ENCODE measurements at places on chromosomes 7 and 10. TPM values are rescaled to one million over a fixed set of nuclear protein-coding genes. Genes with fewer than 3 reads are reported as not detected.

DNA sequence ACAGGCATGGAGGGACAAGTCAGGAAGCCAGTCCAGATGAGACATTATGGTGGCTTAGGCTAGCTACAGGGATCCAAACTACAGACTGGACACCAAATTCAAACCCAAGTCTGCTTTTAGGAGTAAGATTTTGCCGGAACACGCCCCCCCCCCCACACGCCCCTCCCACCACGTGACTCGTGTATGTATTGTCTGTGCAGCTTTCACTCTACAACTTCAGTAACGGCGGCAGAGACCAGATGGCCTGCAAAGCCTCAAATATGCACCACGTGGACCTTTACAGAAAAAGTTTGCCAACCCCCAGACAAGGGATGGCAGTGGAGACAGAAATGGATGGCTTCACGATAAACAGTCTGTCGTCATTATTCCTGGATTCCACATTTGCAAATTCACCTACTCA is 14.5 kb downstream of the HIPK2 start:
- peaks cover 50% of the 10 kb centered on the region for H3K4me1 ChIP-seq
- H3K4me3 ChIP-seq, result no peak overlapping the region
- H3K36me3 ChIP-seq, result no peaks in the 10 kb centered on the region
- no peaks in the 10 kb centered on the region for H3K27me3 ChIP-seq

DNA sequence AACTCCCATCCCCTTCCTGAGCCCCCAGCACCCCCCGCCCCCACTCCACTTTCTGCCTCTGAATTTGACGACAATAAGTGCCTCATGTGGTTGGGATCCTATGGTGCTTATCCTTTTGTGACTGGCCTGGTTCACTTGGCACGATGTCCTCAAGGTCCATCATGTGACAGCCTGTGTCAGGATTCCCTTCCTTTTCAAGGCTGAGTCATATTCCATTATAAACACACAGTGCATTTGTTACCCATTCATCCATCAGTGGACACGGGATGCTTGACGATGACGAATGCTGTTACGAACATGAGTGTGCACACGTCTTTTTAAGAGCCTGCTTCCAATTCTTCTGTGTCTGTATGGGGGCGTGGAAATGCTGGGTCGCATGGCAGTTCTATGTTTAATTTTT is 26.7 kb downstream of the SHH start:
- H3K36me3 ChIP-seq, result peaks cover 30% of the 10 kb centered on the region
- no peak overlapping the region for H3K4me3 ChIP-seq
- H3K27me3 ChIP-seq, result peaks cover 8% of the 10 kb centered on the region
- no peak for DNase-seq
- peaks cover 7% of the 10 kb centered on the region for H3K4me1 ChIP-seq

DNA sequence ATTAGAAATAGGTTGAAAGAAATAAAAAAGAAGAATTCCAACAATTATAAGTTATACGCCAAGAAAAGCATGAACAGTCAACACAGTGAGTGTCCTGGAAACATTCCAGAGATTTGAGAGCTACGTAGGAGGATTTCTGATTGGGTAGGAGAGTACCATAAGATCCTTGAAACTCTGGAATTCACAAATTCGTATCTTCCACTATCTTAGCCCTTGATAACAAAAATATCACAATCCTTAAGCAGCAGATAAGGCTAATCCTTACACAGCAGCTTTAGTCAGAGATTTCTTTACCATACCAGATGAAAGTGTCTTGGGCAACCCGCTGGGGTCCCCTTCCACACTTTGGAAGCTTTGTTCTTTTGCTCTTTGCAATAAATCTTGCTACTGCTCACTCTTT is 8.2 kb downstream of the TPK1 start:
- no peaks in the 10 kb centered on the region for H3K36me3 ChIP-seq
- no peaks in the 10 kb centered on the region for H3K4me1 ChIP-seq
- H3K27me3 ChIP-seq, result no peaks in the 10 kb centered on the region
- DNase-seq, result no peak
- no peak overlapping the region for H3K27ac ChIP-seq
- H3K4me3 ChIP-seq, result no peak overlapping the region

DNA sequence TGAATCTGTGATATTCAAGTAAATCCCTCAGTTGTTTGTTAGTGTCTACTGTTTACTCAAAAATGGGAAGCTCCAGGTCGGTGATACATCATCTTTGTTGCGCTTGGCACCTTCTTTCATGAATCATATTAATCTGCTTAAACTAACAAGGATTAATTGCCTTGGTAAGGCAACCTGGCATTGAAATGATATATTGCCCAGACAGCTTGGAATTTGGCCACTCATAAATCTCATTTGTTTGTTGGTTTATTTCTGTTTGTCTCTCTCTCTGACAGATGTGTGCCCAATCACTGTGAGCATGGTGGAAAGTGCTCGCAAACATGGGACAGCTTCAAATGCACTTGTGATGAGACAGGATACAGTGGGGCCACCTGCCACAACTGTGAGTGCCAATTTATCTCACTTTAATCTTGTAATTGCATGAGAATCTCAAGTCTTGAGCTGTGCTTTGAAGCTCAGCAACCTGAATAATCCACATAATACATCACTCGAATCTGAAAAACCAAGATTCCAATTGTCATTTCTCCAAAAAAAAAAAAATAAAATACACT is 1104.8 kb upstream of the C7orf33 start:
- no peaks in the 10 kb centered on the region for H3K4me1 ChIP-seq
- no peaks in the 10 kb centered on the region for H3K36me3 ChIP-seq

DNA sequence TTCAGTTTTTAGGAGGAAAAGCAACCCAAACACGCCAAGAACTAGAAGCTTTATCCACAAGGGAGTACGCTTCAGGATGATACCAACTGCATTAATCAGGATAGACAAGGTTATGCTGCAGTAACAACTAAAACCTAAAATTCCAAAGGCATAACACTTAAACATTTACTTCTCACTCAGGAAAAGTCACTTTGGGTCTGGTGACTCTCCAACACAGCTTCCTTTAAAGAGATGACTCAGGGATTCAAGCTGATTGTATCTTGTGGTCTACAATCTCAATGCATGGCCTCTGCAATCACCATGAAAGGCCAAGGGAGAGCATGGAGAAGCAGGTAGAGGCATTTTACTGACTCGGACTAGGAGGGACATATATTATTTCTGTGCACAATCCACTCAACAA is 315.8 kb downstream of the KCNMA1 start:
- no peak overlapping the region for H3K4me3 ChIP-seq
- no peaks in the 10 kb centered on the region for H3K36me3 ChIP-seq
- no peak overlapping the region for H3K27ac ChIP-seq
- no peaks in the 10 kb centered on the region for H3K4me1 ChIP-seq
- no peak for DNase-seq

Gene TRIM50
- not detected for total RNA-seq
